Stimulated activated CD4-positive, alpha-beta T cell treated with anti-CD3 and anti-CD28 coated beads, Interleukin-2, amount 100 ng/mL, for 24 hours (primary cell): ENCODE measurements at places on chromosomes 5 and 9.

DNA sequence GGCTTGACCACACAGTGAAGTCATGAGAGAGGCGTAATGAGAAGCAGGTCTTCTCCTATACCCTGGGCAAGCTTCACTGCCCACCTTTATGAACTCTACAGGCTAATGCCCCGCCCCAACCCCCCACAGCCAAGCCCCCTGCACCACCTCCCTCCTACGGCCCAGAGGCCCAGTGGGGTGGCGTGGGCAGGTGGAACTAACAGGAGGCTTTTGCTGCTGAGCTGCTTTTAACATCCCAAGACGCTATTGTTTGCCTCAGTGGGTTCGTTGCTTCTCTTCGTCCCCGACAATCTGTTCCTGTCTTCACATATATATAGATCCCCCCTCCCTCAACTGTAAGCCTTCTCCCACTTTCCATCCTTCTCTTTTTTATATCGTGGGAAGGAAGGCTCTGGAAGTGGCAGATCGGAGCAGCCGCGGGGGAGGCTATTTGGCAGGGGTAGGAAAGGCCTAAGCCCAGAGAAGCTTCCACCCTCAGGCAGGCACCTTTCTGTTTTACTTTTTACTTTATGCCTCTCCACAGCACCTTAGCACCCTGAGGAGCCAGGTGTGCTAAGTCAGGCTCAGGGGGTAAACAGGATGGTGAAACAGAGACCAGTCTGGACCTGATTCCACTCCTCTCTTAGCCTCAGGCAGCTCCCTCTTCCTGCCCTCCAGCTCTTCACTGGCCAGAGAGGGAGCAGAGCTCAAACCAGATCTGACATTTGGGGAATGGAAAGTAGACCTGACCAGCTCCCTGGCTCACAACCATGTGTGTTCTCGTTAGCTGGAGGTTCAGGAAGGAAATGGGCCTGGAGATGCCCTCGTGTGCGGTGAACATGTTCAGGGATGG lies 26.5 kb downstream of the CD74 start:
- no peak for DNase-seq

DNA sequence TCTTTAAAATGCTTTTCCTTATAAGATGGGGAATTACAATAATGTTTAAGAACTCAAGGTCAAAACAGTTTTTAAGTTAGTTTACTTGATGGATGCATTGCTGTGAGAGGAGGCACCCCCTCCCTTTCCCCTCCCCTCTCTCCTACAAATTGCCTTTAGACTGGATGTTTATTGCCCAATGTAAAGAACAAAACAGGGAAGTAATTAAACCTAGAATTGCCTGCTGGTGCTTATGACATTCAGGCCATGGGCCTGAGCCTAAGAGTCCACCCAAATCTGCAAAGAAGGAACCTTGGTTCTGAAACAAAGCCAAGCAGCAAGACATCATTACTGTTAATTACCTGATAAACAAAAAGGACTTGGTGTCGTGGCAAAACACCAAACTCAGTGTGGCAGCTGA lies 630.3 kb downstream of the ISL1 start:
- DNase-seq = no peak

DNA sequence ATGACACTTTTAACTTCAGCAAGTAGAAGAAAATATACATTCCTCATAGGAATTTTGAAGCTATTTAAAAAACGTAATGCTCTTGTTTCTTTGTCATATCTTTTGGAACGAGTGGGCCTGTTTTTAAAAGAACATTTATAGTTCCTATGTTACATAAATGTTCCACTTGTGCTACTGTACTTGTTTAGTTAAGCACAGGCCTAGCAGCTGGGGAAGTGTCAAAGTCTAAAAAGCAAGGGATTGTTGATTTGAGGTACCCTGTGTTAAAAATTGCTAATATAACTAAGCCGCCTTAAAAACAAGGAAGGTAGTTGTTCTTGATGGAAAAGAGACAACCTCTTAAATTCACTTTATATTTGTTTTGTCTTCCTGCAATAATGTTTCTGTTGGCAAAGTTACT lies 27.2 kb upstream of the ELL2 start:
- DNase-seq = no peak

- DNase-seq = no peak
These were observed 46.9 kb upstream of the HSD17B4 start for GRCh38 chr5:119405419-119405818.

GRCh38 chr5:60997721-60998120 lies 52.7 kb downstream of the NDUFAF2 start:
- no peak for DNase-seq

DNA sequence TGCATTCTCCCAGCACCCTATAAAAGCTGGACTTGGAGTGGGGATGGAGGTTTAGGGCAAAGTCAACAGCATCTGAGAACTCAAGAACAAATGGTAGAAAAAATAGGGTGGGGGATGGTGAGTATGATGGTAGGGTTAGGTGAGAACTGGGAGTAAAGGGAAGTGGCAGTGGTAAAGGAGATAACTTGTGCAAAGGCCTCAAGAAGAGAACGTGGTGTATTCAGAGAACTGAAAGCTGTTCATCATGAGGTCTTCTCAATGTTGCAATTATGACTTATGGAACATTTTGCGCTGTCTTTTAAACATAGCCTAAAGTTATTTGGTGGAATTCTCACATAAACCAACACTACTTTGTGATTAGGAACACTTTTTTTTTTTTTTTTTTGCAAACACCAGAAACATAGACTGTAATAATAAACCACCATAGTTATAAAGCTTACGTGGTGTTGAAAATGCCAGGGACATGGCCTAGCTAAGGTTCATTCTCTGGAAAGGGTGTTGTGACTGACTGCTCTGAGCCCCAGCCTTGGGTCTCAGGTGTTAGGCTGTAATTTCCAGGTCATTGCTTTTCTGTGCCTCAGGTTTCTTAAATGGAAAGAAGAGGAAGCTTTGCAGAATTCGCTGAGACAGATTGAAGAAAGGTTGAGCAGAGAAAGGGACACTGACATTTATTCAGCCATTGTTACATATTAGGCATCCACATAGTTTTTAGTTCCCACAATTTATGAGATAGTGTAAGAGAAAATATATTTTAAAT lies 19.2 kb upstream of the TXNDC8 start:
- no peak for DNase-seq

DNA sequence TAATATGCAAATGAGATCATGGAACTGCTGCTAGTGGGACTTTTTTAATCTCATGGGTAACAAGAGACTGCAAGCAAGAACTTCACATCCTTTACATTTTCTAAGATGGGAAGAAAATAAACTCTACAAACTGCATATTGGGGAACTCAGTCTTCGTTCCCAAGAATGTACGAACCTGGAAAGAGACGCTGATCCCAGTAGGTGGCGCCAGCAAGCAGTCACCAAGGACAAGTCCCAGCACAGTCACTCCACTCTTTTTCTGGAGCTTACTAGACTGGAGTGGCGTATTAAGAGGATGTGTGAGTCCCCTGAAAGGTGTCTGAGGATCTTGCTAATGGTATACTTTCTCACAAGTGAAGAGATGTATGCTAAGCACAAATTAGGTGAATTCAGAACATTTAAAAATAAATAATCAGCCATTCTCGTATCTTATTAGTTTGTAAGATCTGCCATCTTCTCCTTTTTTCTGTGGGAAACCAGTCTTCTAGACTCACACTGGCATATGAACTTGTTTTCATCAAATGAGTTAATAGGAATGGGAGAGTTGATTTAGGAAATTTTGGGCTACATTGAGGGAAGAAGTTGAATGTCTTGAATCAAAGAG lies 16.0 kb upstream of the PUM3 start:
- DNase-seq = peak; percentile 72

- DNase-seq = no peak
These were observed 3.1 kb upstream of the DBH start for GRCh38 chr9:133632806-133633680.

DNA sequence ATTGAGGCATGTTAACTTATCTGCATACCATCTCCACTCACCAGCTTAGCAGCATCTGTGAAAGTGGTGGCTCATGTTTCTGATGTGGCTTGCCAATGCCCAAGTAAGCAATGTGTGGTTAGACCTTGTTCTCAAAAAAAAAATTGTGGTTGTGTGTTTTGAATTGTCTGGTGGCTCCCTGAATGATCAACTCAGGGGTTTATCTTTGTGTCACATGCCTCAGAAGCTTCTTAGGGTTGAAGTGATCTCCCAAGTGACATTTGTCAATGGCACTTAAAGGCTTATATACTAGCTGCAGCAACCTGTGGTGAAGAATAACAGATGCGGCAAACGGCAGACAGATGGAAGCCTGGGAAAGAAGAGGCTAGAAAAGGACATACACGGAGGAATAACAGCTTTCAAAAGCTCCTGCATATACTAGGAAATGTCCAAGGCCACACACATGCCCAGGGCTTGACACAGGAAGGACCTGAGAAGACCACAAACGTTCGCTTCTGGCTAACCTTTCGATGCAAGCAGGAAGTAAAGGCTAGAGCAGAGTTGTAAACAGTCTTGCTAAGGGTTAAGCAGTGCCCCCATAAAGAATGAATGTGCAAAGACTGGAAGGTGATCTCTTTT lies 42.2 kb upstream of the FSD1L start:
- DNase-seq = peak; percentile 40

DNA sequence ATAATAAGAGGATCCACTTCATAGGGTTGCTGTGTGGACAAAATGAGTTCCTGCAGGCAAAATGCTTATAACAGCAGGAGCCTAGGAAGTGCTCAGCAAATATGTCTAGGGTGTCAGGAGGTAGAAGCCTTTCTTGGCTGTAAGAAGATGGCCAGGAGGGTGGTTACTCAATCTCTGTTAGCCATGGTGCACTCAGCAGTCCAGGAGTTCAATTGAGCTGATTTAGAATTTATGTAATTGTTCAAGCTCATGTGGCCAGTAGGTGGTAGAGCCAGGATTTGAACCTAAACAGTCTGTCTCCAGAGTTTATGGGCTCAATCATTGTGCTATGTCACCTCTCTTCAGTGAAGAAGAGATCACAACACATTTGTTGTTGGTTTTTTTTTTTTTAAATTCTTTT lies 381.2 kb downstream of the KIF4B start:
- DNase-seq = no peak

DNA sequence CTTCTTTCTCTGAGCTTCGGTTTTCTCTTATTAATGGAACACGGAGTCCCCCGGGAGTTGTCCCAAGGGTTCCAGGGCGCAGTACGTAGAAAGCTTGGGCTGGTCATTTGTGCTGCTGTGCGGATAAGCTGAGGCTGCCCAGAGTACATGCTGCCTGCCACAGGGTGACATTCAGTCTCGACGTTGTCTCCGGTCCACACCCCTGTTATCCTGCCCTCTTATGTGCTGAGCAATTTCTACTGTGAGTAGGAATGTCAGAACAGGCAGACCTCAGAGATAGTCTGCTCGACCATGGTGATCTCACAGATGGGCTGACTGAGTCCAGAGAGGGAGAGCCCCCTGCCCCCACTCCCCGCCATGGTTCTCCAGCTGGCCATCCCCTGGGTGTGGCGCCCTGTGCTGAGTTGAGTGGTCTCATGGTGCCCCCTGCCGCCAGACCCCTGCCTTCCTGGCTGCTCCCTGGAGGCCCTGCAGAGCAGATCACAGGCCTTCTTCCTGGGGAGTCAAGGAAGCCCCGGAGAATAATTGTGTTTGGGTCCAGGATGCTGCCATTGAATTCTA lies 124.0 kb downstream of the RGS3 start:
- no peak for DNase-seq

DNA sequence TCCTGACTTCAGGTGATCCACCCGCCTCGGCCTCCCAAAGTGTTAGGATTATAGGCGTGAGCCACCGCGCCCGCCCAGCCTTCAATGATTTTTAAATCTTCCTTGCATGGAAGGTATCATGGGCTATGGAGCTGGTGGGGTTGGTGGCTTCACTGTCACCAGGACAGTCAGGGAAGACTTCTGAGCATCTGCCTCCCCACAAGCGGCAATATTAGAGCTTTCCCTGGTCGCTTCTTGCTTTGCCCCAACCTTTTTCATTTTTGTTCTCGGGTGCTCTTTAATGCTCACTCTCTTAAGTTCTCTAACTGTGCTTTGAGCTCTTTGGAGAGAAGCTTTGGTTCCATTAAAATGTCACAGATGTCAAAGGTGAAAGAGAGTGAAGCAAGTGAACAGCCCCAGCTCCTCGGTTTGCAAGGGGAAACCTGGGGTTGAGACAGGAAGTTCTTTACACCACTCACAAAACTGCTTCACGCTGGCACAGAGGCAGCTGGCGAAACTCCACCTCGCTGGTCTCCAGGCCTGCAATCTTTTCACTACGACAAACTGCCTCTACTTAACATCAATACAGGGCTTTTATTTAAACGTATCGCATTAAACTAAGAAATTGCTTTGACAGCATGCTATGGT lies 142.5 kb upstream of the RETREG1 start:
- no peak for DNase-seq

DNA sequence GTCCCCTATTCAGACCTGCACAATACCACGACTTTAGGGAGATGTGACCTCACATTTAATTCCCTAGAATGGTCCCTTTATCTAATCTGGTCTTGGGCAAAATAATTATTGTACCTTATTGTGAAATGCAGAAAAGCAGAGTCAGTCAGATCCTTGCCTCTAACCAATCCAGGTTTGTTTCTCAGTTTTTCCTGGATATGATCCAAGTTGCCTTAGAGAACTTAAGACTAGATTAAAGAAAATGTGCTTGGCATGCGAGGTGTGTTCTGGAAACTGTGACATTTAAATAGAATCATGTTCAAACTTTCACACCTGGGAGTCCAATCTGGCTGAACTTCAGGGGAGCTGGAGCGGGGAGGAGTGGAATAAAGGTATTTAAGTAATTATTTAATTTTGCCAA lies 696.2 kb downstream of the DNAH5 start:
- no peak for DNase-seq

DNA sequence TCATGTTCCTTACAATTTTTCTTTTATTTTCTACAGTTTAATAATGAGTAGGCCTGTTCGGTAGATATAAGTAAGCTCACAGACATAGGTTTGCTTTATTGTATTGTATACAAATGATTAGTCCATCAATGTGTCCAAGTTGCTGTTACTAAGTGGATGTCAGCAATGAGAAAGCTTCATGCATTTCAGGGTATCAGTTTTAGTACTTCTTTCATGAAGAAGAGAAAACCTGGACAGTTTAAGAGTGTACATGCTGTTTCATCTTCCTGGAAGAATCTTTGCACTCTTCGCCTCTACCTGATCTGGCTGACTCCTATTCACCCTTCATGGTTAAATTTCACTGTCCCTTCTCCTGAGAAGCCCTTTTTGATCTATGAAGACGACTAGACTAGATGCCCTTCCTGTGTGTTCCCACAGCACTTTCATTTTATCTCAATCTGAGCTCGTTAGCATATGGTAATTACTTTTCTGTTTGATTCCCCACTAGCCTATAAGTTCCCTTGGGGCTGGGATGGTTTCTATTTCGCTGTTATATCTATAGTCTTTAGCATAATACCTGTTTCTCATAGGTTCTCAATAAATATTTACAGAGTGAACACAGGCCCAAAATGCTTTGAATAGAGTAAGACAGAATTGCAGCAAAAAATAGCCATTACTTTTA lies 70.7 kb downstream of the CETN3 start:
- DNase-seq = no peak

DNA sequence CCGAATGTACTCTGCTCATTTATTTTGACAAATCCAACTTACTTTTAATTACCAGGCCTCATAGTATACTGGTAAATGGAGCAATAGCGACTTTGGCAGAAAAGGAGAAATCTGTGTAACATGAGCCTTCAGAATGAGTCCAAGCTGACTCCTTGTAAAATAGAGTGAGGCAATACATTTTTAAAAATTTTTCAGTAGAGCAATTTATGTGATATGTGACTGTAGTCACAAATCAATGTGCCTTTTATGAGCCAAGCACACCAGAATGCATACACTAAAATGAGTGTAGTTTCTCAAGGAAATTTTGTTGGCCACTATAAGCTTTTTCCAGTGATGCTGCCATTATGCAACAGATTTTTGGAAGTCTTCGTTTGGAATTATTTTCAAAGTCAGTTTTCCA lies 73.8 kb downstream of the SNCAIP start:
- no peak for DNase-seq

- no peak for DNase-seq
These were observed 95.7 kb downstream of the ACTBL2 start for GRCh38 chr5:57386958-57387357.
